IMR-90 (cell line): ENCODE measurements at places on chromosomes 4 and X. TPM values are rescaled to one million over a fixed set of nuclear protein-coding genes. Genes with fewer than 3 reads are reported as not detected.

Gene DGKK
- polyA plus RNA-seq = not detected in 2 replicates

Gene MAPK10
- 2.3 and 2.8 TPM in 2 replicates for polyA plus RNA-seq

Gene NLGN3
- 0.36 and 0.39 TPM in 2 replicates for polyA plus RNA-seq

Gene CSAG3
- polyA plus RNA-seq = not detected in 2 replicates

Gene TRIM60
- polyA plus RNA-seq = not detected in 2 replicates

Gene GSX2
- not detected in 2 replicates for polyA plus RNA-seq

Gene ADAM29
- polyA plus RNA-seq = not detected in 2 replicates

Gene SSX2B
- polyA plus RNA-seq = not detected in 2 replicates

Gene SPANXB1
- not detected in 2 replicates for polyA plus RNA-seq

Gene CNGA1
- polyA plus RNA-seq = not detected in 2 replicates

Gene CYLC1
- polyA plus RNA-seq = not detected in 2 replicates

- no peak for DNase-seq
These were observed 26.8 kb upstream of the NAP1L5 start for GRCh38 chr4:88724406-88724805.

DNA sequence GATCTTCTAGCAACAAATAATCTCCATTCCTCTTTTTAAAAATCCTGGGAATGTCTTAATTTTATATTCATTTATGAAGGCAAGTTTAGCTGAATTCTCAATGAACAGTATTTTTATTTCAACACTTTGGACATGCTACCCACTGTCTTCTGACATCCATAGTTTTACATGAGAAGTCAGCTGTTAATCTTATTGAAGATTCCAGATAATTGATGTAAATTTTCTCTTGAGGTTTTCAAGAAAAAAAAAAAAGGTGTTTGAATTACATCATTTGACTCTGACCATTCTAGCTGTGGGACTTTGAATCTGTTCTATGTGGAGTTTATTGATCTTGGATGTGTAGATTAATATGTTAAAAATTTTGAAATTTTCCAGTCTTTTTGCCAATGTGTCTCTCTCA lies 28.0 kb downstream of the PDHA2 start:
- DNase-seq = no peak

GRCh38 chr4:94571298-94571697 lies 119.6 kb downstream of the PDLIM5 start:
- no peak for DNase-seq

GRCh38 chr4:88731381-88731780 lies 33.8 kb upstream of the NAP1L5 start:
- no peak for DNase-seq

GRCh38 chrX:110251526-110251925 lies 66.4 kb downstream of the AMMECR1 start:
- no peak for DNase-seq

DNA sequence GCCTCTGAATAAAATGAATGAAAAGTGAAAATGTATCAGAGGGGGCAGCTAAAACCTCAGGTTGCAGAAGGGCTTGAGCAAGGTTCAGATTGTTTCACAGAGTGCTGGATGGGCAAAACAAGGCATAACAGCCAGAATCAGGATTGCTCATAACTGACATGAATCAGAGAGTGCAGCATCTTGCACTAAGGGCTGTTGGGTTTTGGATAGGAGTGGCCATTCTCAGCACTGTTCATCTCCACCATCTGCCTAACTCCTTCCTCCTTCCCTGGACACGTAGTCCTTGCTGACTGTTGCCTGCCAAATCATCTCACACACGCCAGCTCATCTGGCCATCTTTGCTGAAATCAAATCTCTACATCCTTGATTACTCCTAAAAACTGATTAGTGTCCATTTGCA lies 75.3 kb upstream of the C1QTNF7 start:
- DNase-seq = peak; percentile 38

- DNase-seq = no peak
These were observed 2043.8 kb downstream of the ARAP2 start for GRCh38 chr4:34200535-34200934.

- DNase-seq = peak; percentile 26
These were observed 777 bp upstream of the CASK start for GRCh38 chrX:41923978-41924683.

GRCh38 chrX:71616672-71617529 lies 1.4 kb downstream of the CXCR3 start:
- no peak for DNase-seq

DNA sequence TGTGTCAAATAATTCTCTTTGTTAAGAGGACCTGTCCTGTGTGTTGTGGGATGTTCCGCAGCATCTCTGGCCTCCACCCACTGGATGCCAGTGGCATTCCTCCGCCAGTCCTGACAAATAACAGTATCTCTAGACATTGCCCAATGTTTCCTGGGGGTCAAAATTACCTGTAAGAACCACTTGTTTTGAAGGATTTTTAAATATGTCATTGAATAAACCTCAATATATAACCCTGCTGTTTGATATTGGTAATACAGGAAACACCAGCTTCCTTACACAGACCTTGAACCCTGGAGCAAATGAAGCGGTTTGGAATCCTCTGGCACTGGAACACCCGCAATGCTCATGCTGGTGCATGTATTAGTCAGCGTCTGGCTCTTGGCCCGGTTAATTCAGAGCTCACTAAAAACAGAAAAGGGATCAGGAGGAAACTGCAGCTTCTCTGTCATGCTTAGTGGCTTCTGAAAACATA lies 101.3 kb downstream of the TBL1X start:
- DNase-seq = peak; percentile 91

GRCh38 chr4:62881901-62882300 lies 1527.3 kb downstream of the TECRL start:
- DNase-seq = no peak

GRCh38 chr4:48944252-48944651 lies 37.7 kb upstream of the OCIAD2 start:
- DNase-seq = no peak

DNA sequence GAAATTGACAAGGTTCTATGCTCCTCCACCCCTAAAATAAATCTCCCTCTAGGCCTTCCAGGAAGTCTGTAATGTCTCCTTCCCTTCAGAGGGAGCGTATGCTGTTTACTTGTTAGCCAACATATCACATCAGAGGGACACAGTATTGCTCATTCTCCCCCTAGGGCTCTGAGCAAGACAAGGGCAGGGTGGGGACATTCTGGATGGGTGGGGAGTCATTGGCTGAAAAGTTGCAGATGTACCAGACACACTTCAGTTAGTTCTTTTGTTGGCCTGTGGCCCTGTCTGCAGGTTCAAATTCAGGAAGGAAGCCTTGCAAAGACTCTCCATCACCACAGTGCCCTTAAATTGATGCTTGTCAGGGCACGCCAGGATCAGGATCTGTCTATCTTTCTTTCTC lies 106.3 kb upstream of the TEX13D start:
- DNase-seq = no peak

DNA sequence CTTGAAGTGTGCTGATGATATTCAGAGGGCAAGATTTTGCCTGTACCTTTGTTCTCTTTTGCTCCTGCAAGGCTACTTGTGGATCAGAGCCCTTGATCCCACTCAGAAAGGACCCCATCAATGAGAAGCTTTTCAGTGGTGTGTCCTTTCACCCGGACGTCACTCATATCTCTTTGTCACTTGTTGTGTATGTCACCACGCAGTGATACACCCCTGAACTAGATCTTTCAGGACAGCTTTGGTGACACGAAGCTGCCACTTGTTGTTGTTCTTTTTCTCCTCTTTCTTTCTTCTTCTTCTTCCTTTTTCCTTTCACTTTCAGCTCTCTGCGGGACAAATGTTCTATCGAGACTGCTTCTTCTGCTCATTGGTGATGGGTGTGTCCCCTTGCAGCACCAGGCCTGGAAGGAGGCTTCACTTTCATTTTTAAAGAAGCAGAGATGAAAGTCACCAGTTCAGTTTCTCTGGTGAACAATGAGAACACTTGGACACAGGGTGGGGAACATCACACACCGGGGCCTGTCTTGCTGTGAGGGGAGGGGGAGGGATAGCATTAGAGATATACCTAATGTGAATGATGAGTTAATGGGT lies 83.6 kb downstream of the NBDY start:
- no peak for DNase-seq

DNA sequence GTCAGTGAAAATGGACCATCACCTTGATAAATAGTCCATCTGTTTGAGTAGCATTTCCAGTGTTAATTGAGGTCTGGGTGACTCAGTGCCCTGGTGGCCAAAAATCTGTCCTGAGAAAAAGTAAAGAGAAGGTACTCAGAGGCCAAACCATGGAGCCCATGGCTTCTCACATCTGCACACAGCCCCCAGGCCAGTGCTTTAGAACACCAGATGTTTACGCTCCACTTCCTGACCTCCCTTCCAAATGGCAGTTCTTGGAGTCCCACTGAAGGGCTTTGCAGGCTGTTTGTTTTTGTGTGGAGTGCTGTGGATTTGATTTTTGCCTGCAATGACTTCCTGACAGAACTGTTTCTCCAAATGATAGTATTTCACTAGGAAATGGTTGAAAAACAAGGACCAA lies 60.2 kb upstream of the GPC4 start:
- no peak for DNase-seq

DNA sequence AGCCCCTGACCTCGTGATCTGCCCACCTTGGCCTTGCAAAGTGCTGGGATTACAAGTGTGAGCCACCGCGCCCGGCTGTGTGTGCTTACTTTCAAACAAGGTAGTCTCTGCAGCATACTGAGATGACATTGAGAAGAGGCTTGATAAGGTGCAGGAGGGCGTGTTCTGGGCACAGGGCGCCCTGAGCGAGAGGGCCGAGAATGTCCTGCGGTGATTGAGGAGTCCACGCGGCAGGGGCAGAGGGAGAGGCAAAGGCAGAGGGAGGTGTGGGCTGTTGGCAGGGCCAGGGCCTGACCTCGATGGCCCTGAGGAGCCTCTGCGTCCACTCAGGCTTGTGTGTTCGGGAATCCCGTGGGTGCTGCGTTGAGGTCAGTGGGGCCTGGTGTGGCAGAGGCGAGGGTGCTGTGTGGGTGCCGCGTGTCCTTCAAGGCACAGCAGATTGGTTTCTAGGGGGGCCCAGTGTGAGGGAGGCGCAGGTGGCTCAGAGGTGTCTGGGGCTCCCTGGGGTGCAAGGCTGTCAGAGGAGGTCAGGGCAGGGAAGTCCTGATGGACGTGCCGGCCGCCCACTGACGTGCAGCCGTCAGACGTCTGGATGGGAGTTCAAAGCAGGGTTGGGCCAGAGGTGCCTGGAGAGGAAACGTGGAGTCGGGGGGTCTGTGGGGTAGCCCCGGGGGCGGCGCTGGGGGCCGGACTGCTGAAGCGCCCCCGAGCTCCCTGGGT lies 12.1 kb downstream of the PCGF3 start:
- DNase-seq = no peak

GRCh38 chrX:49019599-49020249 lies 17.7 kb upstream of the GRIPAP1 start:
- DNase-seq = no peak

DNA sequence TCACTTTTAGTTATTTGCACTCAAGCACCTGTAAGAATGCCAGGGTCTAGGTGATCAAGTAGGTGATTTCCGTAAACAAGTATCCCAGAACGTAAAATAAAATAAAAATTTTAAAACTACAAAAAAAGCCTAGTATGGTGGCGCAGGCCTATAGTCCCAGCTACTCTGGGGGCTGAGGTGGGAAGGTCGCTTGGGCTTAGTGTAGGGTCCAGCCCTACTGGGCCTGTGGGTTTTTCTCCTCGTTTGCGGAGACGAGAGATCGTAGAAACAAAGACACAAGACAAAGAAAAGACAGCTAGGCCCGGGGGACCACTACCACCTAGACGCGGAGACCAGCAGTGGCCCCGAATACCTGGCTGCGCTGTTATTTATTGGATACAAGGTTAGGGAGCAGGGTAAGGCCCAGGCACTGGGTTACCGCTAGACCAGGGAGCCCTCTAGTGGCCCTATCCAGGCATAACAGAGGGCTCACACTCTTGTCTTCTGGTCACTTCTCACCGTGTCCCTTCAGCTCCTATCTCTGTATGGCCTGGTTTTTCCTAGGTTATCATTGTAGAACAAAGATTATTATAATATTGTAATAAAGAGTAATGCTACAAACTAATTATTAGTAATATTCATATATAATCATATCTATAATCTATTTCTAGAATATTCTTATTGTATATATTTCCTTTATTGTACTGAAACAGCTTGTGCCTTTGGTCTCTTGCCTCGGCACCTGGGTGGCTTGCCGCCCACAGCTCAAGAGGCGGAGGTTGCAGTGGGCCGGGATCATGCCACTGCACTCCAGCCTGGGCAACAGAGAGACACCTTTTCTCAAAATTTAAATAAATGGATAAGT lies 38.4 kb downstream of the SAGE1 start:
- peak; percentile 24 for DNase-seq

DNA sequence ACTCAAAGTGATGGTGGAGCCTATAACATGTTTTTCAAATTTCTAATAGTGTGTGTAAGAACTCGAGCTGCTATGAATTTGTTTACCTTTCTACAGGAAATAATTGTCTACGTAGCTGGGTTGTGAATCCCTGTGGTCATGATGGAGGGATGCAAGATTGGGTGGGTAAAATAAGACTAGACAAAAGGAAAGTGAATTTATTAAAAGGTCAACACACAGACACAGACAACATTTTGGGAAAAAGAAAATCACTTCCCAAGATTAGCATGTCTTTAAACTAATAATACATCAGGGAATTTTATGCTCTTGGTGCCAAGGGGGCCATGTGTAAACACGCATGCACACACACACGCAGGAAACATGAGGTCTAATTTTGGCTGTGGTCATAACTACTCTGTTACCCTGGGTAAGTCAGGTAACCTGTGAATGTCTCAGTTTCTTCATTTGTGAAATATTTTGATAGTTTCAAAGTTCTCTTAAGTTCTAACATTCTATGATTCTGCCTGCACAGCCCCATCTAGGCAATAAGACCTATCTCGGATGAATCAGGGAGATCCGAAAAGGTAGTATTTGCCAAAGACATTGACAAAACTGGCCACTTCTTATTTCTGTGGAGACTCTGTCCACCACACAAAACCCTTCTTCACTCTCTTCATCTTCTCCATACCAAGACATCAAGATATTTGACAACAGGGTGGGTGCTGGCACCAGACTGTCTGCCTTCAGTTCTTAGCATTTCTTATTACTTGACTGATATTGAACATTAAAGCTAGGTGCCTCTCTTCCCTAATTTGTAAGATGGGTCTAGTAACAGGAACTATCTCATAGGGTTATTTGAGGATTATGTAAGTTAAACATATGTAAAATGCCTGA lies 1.6 kb upstream of the UNC5C start:
- DNase-seq = no peak

- peak; percentile 54 for DNase-seq
These were observed 88.1 kb downstream of the CAMK2D start for GRCh38 chr4:113673450-113673849.

DNA sequence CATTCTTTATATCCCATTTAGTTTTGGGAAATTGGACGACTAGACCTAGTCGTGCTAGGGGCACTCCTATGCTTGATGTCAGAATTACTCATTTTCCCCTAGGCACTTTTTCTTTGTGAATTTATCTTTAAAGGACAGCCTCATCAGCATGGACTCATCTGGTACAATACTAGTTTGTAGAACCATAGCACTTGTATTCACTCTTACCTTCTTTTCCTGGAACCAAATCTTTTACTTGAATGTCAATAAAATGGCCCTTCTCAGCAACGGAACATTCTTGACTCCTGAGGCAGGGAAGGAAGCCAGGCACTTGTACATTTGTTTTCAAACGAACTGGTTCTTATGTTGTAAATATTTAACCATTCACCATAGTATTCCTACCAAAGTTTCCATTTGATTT lies 187.1 kb downstream of the SHROOM3 start:
- peak; percentile 31 for DNase-seq

- no peak for DNase-seq
These were observed 79.2 kb upstream of the ATOH1 start for GRCh38 chr4:93749292-93749761.
